ENCODE measurements at places on chromosomes 6 and 20. TPM values are rescaled to one million over a fixed set of nuclear protein-coding genes. Genes with fewer than 3 reads are reported as not detected.

The MYCT1 gene
- 0.16 TPM for total RNA-seq

The PTK6 gene
- total RNA-seq: under 0.01 TPM

The CTAGE9 gene
- not detected for total RNA-seq

The AKAP12 gene
- total RNA-seq: 70.1 TPM

The MAP7 gene
- 3.7 TPM for total RNA-seq

The CTNNBL1 gene
- total RNA-seq: 23.5 TPM

The TMEM244 gene
- not detected for total RNA-seq

The ABHD16B gene
- not detected for total RNA-seq

The KHDC1 gene
- total RNA-seq: 3.8 TPM

The CCN6 gene
- not detected for total RNA-seq
